ENCODE measurements at places on chromosomes 16 and 17.

DNA sequence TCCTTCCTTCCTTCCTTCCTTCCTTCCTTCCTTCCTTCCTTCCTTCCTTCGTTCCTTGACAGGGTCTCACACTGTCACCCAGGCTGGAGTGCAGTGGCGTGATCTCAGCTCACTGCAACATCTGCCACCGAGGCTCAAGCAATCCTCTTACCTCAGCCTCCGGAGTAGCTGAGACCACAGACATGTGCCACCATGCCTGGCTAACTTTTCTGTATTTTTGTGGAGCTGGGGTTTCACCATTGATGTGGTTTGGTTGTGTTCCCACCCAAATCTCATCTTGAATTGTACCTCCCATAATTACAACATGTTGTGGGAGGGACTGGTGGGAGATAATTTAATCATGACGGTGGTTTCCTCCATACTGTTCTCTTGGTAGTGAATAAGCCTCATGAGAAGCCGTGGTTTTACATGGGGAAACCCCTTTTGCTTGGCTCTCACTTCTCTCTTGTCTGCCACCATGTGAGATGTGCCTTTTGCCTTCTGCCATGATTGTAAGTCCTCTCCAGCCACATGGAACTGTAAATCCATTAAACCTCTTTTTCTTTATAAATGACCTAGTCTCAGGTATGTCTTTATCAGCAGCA lies 90.3 kb upstream of the MPHOSPH6 start:
- no peak for DNase-seq

- no peak for DNase-seq
These were observed 7.2 kb downstream of the CTF1 start for GRCh38 chr16:30903596-30903995.

GRCh38 chr16:67547423-67548264 lies 14.7 kb upstream of the CTCF start:
- DNase-seq, result peak; percentile 18

- no peak for DNase-seq
These were observed 22.1 kb downstream of the RFFL start for GRCh38 chr17:35041390-35041789.

GRCh38 chr17:57034807-57035754 lies 50.0 kb upstream of the AKAP1 start:
- DNase-seq, result no peak
